ENCODE measurements at places on chromosomes 5 and 9.

DNA sequence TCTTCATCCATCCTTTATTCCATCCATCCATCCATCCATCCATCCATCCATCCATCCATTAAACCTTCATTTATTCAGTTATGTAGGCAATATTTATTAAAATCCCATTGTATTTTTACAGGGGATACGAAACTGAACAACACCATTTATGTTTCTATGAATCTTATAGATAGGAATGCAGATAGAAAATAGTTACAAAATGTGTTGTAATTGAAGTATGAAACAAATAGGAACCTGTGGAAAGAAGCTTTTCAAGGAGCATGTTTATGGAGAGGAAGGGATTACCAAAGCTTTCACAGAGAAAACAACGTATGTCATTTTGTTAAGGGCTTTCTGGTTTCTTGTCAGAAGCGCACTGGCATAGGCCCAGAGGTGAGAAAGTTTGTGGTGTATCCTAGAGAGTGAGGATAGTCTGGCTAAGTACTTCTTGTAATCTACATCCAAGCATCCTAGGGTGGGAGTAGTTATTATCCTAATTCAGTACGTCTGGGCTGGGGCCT is 184.0 kb downstream of the CNTLN start:
- no peaks in the 10 kb centered on the region for H3K36me3 ChIP-seq
- no peaks in the 10 kb centered on the region for H3K27me3 ChIP-seq
- H3K27ac ChIP-seq = no peak overlapping the region
- no peak for DNase-seq
- no peak overlapping the region for H3K4me3 ChIP-seq

- H3K36me3 ChIP-seq = peaks cover 8% of the 10 kb centered on the region
- no peak for DNase-seq
- no peaks in the 10 kb centered on the region for H3K4me1 ChIP-seq
- H3K4me3 ChIP-seq = no peak overlapping the region
These were observed 129.7 kb downstream of the RAPGEF6 start for GRCh38 chr5:131505237-131505908.

DNA sequence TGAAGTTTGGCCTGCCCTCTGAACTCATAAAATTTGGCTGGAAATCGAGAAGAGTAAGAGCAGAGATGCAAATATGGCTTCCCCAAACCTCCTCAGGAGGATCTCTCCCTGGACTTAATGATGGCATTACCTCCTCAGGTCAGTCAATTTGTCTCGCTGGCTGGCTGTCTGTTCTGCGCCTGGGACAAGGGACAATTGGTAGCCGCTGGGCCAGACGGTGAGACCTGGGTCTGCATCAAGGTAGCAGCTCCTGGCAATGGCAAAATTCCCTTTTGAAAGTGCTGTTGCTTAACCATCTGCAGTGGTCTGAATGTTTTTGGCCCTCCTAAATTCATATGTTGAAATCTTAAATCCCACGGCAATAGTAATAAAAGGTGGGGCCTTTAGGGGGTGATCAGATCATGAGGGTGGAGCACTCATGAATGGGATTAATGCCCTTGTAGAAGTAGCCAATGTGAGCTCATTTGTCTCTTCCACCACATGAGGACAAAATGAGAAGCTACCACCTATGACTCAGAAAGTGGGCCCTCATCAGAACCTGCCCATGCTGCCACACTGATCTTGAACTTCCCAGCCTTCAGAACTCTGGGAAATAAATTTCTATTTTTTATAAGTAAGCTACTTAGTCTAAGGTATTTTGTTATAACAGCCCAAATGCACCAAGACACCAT is 439.3 kb upstream of the KLF4 start:
- no peaks in the 10 kb centered on the region for H3K4me1 ChIP-seq
- DNase-seq = no peak
- no peak overlapping the region for H3K27ac ChIP-seq
- no peak overlapping the region for H3K4me3 ChIP-seq
- no peaks in the 10 kb centered on the region for H3K27me3 ChIP-seq

DNA sequence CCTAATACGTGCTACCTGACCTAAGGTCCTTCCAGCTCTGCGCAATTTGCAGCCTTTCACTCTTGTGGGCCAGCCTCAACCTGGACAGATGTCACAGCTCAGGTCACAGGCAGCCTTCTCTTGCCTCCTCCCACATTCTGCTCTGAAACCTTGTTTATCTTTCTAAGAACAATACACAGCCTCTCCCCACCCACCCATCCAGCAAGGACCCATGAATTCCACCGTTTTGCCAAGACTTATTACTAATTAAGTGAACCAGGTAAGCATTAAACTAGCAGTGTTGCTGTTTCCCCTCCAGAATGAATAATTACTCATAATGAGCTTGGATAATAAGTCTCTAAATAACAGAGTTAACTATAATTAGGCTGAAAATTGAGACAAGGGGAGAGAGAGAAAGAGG is 11.0 kb downstream of the FABP6 start:
- no peaks in the 10 kb centered on the region for H3K4me1 ChIP-seq
- no peak overlapping the region for H3K4me3 ChIP-seq
- H3K27ac ChIP-seq = no peak overlapping the region
- no peaks in the 10 kb centered on the region for H3K27me3 ChIP-seq
- no peak for DNase-seq
- H3K36me3 ChIP-seq = no peaks in the 10 kb centered on the region

DNA sequence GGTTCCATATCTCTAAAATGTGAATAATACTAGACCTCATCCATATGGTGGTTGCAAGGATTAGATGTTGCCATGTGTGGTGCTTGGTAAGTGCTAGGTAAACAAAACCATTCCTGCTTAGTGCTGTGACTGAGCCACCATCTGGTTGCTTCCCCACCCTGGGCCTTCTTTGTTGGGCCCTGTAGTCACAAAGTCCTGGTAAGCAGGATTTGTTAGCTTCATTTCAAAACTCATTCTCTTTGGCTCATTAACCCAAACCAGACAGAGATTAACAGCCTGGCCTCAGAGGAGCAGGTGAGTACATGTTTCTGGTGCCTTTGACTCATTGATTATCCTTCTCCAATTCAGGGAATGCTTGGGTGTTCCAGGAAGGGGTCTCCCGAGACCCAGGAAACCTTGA is 240.2 kb downstream of the ARHGAP26 start:
- DNase-seq = no peak
- H3K27ac ChIP-seq = no peak overlapping the region
- peaks cover 8% of the 10 kb centered on the region for H3K4me1 ChIP-seq
- peaks cover 3% of the 10 kb centered on the region for H3K36me3 ChIP-seq
- no peaks in the 10 kb centered on the region for H3K27me3 ChIP-seq

DNA sequence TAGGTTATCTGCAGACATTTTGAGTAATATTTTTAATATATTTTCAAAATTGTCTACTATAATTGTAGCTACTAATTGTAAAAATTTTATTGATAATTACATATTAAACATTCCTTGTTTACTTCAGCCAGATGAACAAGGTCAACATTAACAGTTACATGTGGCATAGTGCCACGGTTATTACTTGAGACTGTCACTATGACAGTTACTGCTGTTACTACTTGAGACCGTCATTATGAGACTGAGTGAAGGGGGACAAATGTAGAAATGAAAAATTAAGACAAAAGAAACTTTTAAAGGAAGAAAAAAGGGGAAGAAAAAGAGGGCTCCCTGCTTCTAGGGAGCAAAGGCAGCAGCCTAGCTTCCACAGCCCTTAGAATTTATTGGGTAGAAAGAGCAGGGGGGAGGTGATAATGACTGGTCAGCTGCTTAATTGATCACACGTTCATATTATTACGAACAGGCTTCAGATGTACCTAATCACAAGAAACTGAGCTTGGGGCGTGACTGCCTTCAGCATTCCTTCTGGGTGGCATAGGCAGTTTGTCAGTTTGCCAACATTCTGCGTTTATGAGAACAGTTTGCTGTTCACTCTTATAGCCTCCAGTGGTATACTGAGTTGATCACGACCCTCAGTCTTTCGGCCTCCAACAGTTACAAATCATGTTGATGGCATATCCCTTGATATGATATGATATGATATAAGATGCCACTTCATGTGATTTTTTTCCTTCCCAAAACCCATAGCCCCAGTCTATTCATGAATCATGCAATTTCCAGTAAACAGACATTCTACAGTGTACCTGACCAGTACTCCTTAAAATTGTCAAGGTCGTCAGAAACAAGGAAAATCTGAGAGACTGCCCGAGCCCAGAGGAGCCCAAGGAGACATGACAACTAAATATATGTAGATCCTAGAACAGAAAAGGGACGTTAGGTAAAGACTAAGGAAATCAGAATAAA is 13.1 kb downstream of the MARCHF6 start:
- no peaks in the 10 kb centered on the region for H3K27me3 ChIP-seq
- no peaks in the 10 kb centered on the region for H3K36me3 ChIP-seq
- no peak overlapping the region for H3K4me3 ChIP-seq
- no peak overlapping the region for H3K27ac ChIP-seq

GRCh38 chr9:136535070-136535469 is 10.8 kb downstream of the NOTCH1 start:
- H3K27ac ChIP-seq = no peak overlapping the region
- peaks cover 97% of the 10 kb centered on the region for H3K4me1 ChIP-seq
- no peak overlapping the region for H3K4me3 ChIP-seq
- no peak for DNase-seq
- H3K36me3 ChIP-seq = peaks cover 86% of the 10 kb centered on the region

- H3K4me1 ChIP-seq = no peaks in the 10 kb centered on the region
- H3K4me3 ChIP-seq = no peak overlapping the region
- H3K36me3 ChIP-seq = peaks cover 57% of the 10 kb centered on the region
- H3K27ac ChIP-seq = no peak overlapping the region
- H3K27me3 ChIP-seq = no peaks in the 10 kb centered on the region
- DNase-seq = no peak
These were observed 10.9 kb upstream of the HDHD3 start for GRCh38 chr9:113387560-113388230.

DNA sequence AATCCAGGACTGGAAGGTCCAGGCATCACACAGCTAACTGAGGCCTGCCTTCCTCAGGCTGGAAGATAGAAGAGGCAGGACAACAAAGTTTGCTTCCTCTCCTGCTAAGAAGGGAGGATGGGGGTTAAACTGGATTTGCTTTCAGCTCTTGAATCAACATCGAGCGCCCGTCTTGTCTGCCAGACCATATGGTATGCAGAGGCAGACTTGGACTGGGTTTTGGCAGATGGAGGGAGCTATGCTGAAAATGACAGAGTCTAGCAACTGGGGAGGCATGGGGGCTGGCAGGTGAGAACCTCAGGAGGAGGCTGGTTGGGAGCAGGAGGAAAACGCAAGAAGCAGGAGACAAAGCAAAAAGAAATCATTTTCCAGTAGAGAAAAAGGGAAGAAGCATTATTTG is 289.5 kb upstream of the IL12B start:
- H3K27ac ChIP-seq = no peak overlapping the region
- H3K4me1 ChIP-seq = no peaks in the 10 kb centered on the region
- no peak overlapping the region for H3K4me3 ChIP-seq
- H3K36me3 ChIP-seq = no peaks in the 10 kb centered on the region
- H3K27me3 ChIP-seq = no peaks in the 10 kb centered on the region

DNA sequence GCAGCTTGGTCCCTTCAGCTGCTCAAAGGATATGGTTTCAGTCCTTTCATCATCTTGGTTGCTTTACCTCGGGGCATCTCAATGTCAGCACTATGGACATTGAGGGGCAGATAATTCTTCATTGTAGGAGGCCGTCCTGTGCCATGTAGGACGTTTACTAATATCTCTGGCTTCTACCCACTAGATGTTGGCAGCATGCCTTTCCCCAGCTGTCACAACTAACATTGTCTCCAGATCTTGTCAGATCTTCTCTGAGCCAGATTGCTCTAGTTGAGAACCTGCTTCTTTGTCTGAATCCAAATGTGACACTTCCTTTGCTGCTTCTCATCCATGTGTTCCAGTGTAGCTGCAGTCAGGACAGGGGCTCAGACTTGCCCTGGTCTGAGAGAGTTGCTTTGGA is 10.3 kb downstream of the PTPA start:
- H3K27ac ChIP-seq = no peak overlapping the region
- H3K36me3 ChIP-seq = peaks cover 51% of the 10 kb centered on the region
- H3K27me3 ChIP-seq = no peaks in the 10 kb centered on the region
- H3K4me3 ChIP-seq = no peak overlapping the region
- H3K4me1 ChIP-seq = peaks cover 3% of the 10 kb centered on the region

Data from spinal cord (tissue), 10 donors.